ENCODE measurements at places on chromosomes 7 and 10. TPM values are rescaled to one million over a fixed set of nuclear protein-coding genes. Genes with fewer than 3 reads are reported as not detected.

DNA sequence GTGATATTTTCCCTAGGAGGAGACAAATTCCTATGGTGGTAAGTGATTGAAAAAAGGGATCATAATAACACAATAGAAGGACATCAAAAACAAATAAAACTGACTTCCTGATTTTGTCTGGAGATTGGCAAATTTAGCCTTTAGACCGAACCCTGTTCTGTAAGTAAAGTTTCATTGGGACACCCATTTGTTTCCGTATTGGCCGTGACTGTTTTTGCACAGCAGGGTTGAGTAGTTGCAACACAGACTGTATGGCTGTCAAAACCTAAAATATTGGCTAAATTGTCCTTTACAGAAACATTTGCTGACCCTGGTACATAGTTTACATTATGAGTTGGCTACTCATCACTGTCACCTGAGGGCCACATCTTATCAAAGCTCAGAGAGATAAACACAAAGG, 168.6 kb downstream of the PRKCQ start:
- no peaks in the 10 kb centered on the region for H3K36me3 ChIP-seq
- no peak for DNase-seq
- peaks cover 13% of the 10 kb centered on the region for H3K4me1 ChIP-seq
- H3K27me3 ChIP-seq = peaks cover 33% of the 10 kb centered on the region

- no peaks in the 10 kb centered on the region for H3K4me1 ChIP-seq
- no peaks in the 10 kb centered on the region for H3K36me3 ChIP-seq
Measured at GRCh38 chr7:27046854-27047549, 48.8 kb downstream of the HOXA1 start.

DNA sequence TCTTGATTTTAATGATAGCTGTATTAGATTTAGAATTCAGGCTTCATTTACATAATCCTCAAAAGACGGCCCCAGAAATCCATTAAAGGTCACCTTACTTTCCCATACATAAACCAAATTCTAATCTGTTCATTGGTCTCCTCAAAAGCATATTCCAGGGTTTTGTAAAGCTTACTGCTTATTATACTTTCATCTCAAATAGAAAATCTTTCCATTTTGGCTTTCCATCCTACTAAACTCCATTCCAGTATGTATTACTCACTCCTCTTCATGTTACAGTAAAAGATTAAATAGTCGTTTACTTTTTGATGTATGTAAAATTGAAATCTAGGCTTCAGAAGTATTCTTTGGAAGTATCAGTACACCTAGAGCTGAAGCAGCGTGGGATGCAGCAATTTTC, 143.5 kb upstream of the LRRN3 start:
- DNase-seq = no peak
- peaks cover 30% of the 10 kb centered on the region for H3K4me1 ChIP-seq
- no peaks in the 10 kb centered on the region for H3K27me3 ChIP-seq
- H3K36me3 ChIP-seq = no peaks in the 10 kb centered on the region

Gene PPP1R17
- not detected for total RNA-seq

DNA sequence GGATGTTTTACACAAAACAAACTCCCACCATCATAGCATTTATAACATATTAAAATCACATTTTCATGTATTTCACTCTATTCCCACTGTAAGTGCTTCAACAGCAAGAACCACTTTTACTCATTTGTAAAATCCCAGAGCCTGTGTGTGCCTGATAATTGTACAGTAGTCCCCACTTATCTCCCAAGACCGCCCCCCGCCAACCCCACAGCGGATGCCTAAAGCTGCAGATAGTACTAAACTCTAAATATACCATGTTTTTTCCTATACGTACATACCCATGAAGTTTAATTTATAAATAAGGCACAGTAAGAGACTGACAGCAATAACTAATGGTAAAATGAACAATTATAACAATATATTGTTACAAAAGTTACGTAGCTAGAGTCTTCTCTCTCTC, 33.5 kb downstream of the EZH2 start:
- H3K27me3 ChIP-seq = no peaks in the 10 kb centered on the region
- H3K4me1 ChIP-seq = peaks cover 40% of the 10 kb centered on the region
- no peaks in the 10 kb centered on the region for H3K36me3 ChIP-seq
- no peak for DNase-seq
- H3K27ac ChIP-seq = no peak overlapping the region

- no peak for DNase-seq
- no peak overlapping the region for H3K4me3 ChIP-seq
- peaks cover 5% of the 10 kb centered on the region for H3K36me3 ChIP-seq
- H3K27ac ChIP-seq = peak overlapping the region; percentile 23
Measured at GRCh38 chr10:44975431-44976331, 2.9 kb downstream of the DEPP1 start.

- H3K27me3 ChIP-seq = no peaks in the 10 kb centered on the region
- peak; percentile 80 for DNase-seq
- no peak overlapping the region for H3K4me3 ChIP-seq
- H3K4me1 ChIP-seq = no peaks in the 10 kb centered on the region
Measured at GRCh38 chr7:157515342-157516041, 178.7 kb downstream of the DNAJB6 start.

Measured in osteocyte (in vitro differentiated cells).